ENCODE measurements at places on chromosomes 12 and 14. TPM values are rescaled to one million over a fixed set of nuclear protein-coding genes. Genes with fewer than 3 reads are reported as not detected.

GRCh38 chr14:104086210-104086660, 735 bp downstream of the ASPG start:
- DNase-seq, result no peak

- no peak for DNase-seq
Observed at GRCh38 chr12:121934309-121934664, 15.9 kb downstream of the CFAP251 start.

- no peak for DNase-seq
Observed at GRCh38 chr14:84420221-84420620, 1109.7 kb upstream of the FLRT2 start.

DNA sequence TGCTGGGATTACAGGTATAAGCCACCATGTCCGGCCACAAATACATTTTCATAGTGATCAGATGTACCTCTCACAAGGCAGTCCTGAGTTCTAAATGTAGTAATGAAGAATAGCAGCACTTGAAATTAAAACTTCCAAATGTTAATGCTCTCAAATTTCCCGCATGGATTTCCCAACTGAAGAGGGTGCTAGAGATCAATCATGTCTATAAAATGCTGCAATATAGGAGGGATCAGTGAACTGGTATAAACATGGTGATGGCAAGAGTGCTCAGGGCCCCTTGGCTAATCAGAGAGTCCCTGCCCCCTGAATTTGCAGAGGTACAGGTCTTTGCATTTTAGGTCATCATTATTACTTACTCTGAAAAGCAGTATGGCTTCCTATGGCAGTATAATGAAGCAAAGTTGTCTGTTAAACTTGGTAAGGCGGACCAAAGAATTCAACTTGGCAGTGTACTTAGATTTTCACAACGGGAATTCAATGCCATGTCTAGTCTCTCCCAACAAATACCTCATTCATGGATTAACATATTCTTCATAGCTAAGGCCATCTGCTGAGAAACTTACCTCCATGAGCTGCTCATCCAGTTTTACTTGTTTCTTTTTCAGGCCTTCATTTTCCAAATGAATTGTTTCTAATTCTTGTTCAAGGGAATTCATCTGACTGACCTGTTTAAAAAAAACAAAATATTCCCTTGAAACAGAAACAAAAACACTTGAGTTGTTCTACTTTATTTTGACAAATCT, 67.0 kb upstream of the SAV1 start:
- DNase-seq, result no peak

- DNase-seq, result no peak
Observed at GRCh38 chr14:59256331-59256730, 67.9 kb downstream of the DAAM1 start.

The GPR162 gene
- total RNA-seq, result 0.51 TPM

The TRHDE gene
- 2.8 TPM for total RNA-seq

The LRTM2 gene
- total RNA-seq, result not detected

DNA sequence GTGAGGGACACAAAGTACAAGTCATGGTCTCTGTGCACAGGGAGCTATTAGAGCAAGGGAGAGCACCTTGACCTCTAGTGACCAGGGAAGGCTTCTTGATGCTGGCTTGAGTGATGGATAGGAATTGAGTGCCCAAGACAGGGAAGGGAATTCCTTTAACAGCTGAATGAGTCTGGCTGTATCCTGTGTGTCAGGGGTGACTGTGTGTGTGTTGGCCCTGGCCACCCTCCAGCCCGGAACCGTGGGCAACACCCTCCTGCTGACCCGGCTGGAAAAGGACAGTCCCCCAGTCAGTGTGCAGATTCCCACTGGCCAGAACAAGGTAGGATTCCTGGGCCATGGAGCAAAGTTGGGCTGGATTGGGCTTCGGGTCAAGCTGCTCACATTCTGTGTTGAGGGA, 5.5 kb upstream of the PFDN5 start:
- DNase-seq, result peak; percentile 82

The KRT83 gene
- not detected for total RNA-seq

The SYCP3 gene
- total RNA-seq, result not detected

The SSPN gene
- total RNA-seq, result 12.5 TPM

DNA sequence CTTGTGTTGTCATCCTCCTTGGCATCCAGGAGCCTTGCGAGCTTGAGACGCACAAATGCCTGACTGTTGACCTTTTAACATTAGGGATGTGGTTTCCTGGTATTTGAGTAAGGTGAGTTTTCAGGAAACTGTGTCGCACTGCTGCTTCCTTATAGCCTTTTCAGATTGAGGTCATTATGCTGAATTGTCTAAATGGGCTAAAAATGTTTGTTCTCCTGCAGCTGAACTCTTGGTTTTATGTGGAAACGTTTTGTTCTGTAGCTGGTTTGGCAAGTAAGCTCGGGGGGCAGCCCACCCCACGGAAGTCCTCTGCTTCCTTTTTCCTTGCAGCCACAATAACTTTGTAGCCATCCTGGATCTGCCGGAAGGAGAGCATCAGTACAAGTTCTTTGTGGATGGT, 5.7 kb downstream of the PRKAB1 start:
- DNase-seq, result no peak

GRCh38 chr12:68263366-68263765, 10.0 kb upstream of the IL22 start:
- peak; percentile 39 for DNase-seq

- DNase-seq, result peak; percentile 38
Observed at GRCh38 chr12:47891356-47891755, 13.4 kb downstream of the VDR start.

DNA sequence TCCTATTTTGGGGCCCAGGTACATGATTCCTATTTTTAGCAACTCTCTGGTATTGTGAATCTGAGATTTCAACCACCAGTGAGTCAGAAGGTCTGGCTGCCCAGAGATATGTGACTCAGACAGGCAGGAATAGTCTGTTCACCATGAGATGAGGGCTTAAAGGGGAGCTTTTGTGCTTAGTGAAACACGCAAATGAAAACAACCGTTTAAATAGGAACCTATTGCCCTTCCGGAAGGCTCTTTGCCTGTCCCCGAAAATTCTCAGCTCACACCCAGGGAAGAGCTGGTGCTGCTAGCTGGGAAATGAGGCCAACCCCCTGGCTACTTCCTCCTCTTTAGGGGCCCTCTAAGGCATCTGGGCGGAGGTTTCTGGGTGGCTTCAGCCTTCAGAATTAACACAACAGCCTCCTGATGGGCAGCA, 283.6 kb downstream of the CACNA1C start:
- peak; percentile 96 for DNase-seq

DNA sequence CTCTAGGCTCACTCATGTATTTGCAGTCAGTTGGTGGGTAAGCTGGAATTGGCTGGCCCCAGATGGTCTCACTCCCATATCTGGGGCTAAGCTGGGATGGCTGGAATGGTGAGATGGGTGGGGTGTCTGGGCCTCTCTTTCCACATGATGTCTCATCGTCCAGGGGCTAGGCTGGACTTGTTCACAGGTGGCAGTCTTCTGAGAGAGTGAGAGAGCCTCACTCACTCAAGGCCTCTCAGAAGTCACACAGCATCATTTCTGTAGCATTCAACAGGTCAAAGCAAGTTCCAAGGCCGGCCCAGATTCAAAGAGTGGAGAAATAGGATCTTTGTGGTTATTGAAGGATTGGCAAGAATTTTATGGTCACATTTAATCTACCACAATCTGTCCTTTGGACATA, 102.7 kb downstream of the UNC79 start:
- no peak for DNase-seq

The TTC5 gene
- 18.5 TPM for total RNA-seq

- DNase-seq, result no peak
Observed at GRCh38 chr14:90179357-90179756, 77.0 kb upstream of the PSMC1 start.

GRCh38 chr14:93821051-93821450, 32.8 kb upstream of the PRIMA1 start:
- DNase-seq, result no peak
